ENCODE measurements at places on chromosomes 7 and 10. TPM values are rescaled to one million over a fixed set of nuclear protein-coding genes. Genes with fewer than 3 reads are reported as not detected.
A peak's percentile ranks its signal among the peaks of the same experiment; 100 is the strongest.

GRCh38 chr10:131112691-131113090 is 198.8 kb downstream of the TCERG1L start:
- H3K4me3 ChIP-seq: no peak overlapping the region
- no peaks in the 10 kb centered on the region for H3K36me3 ChIP-seq
- no peak overlapping the region for H3K27ac ChIP-seq
- DNase-seq: no peak

VWDE gene
- total RNA-seq: not detected

DNA sequence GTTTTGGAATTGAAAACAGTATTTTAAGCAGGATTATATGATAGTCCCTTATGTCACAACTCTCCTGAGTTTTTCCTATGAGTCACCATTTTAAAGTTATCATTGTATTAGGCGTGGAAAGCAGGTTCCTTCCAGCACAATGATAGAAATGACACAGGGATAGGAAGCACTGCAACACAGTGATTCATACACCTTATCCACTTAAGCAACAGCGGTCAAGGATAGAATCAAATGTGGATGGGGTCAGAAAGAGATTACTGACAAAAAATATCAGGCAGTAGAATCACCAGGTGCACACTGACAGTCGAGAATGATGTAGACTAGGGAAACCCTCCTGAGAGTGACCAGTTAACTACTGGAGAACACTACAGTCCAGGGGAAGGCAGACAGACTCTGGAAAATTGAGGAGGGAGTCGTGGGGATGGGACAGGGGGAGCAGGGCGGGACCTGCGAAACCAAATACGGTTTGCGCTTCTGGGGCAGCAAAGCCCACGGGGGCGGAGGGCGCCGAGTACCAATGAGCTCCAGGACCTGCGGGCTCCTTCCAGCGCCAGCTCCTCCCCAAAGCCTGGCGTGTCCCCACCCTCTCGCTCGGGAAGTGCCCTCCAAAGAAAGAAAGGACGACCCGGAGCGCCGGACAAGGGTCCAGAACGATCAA is 479 bp downstream of the PNPLA8 start:
- H3K27me3 ChIP-seq: no peaks in the 10 kb centered on the region
- H3K4me1 ChIP-seq: peaks cover 14% of the 10 kb centered on the region
- H3K4me3 ChIP-seq: peak overlapping the region; percentile 89
- peak overlapping the region; percentile 97 for H3K27ac ChIP-seq
- no peak for DNase-seq

IL6 gene
- total RNA-seq: 151 TPM

DNA sequence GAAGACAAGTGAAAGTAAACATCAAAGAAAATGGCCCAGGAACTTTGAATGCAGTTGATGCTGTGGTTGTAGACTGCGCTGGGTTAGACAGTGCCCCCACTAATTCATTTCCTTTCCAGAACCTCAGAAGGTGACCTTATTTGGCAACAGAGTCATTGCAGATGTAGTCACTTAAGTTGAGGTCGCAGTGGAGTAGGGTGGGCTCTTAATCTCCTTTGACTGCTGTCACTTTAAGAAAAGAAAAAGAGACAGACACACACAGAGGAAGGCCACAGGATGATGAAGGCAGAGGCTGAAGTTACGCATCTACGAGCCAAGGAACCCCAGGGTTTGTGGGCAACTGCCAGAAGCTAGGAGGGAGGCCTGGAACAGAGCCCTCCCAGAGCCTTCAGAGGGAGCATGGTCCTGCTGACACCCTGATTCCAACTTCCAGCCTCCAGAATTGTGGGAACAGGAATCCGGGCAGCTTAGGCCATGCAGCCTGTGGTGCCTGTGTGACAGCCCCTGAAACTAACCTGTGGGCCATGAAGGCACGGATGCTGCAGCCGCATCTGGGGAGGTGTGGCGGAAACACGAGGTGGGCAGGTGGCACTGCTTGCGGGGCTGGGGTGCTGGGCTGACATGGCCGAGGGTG is 107.6 kb downstream of the PRKAG2 start:
- no peaks in the 10 kb centered on the region for H3K27me3 ChIP-seq
- H3K4me1 ChIP-seq: no peaks in the 10 kb centered on the region
- no peak for DNase-seq
- no peak overlapping the region for H3K27ac ChIP-seq

DNA sequence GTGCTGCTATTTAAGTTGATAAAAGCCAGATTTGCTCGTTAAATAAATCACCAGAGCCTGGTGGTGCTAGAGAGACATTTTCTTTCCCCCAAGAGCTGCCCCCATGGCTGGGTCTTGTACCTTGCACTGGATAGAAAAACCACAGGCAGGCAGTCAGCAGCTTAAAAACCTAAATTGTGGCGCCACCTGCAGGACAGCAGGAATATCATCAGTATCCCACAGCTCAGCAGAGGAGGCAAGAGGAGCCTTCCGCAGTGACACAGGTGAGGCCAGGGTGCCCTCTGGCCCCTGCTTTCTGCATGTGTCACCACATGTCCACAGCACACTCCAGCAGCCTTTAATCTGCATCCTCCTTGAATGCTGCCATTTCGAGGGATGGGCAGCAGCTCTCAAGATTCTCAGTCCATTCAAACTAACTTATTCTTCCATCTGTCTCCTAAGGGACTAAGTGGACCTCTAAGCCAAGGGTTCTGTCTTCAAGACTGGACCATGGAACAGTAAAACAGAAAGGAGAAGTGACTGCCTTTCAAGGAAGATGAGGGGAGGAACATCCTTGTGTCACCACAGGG is 4.5 kb upstream of the PLXNA4 start:
- DNase-seq: no peak
- no peak overlapping the region for H3K4me3 ChIP-seq
- no peaks in the 10 kb centered on the region for H3K36me3 ChIP-seq
- no peaks in the 10 kb centered on the region for H3K4me1 ChIP-seq
- H3K27me3 ChIP-seq: no peaks in the 10 kb centered on the region
- no peak overlapping the region for H3K27ac ChIP-seq

GRCh38 chr7:156582591-156583123 is 57.9 kb upstream of the RNF32 start:
- no peaks in the 10 kb centered on the region for H3K27me3 ChIP-seq
- no peaks in the 10 kb centered on the region for H3K36me3 ChIP-seq
- H3K4me1 ChIP-seq: no peaks in the 10 kb centered on the region
- no peak overlapping the region for H3K4me3 ChIP-seq
- H3K27ac ChIP-seq: no peak overlapping the region

GRCh38 chr7:66013938-66014337 is 31.9 kb upstream of the GUSB start:
- no peak overlapping the region for H3K27ac ChIP-seq
- H3K4me1 ChIP-seq: no peaks in the 10 kb centered on the region
- no peaks in the 10 kb centered on the region for H3K27me3 ChIP-seq
- no peaks in the 10 kb centered on the region for H3K36me3 ChIP-seq
- DNase-seq: no peak
- no peak overlapping the region for H3K4me3 ChIP-seq

- H3K27ac ChIP-seq: no peak overlapping the region
- no peak overlapping the region for H3K4me3 ChIP-seq
- no peak for DNase-seq
- no peaks in the 10 kb centered on the region for H3K27me3 ChIP-seq
Measured at GRCh38 chr7:101956130-101956529, 138.7 kb downstream of the CUX1 start.

- H3K27me3 ChIP-seq: no peaks in the 10 kb centered on the region
- H3K4me1 ChIP-seq: peaks cover 41% of the 10 kb centered on the region
- H3K4me3 ChIP-seq: peak overlapping the region; percentile 97
Measured at GRCh38 chr7:98282703-98283102, 1.2 kb downstream of the BRI3 start.

DNA sequence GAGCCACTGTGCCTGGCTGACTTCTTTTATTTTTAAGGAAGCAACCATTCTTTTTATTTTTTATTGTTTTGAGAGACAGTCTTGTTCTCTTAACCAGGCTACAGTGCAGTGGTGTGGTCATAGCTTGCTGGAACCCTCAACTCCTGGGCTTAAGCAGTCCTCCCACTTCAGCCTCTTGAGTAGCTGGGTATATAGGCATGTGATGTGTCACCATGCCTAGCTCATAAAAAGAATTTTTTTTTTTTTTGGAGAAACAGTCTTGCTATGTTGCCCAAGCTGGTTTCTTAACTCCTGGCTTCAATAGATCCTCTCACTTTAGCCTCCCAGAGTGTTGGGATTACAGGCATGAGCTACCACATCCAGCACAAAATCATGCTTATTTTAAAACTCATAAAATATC is 5.8 kb downstream of the MCU start:
- no peaks in the 10 kb centered on the region for H3K36me3 ChIP-seq
- H3K4me3 ChIP-seq: no peak overlapping the region
- no peak for DNase-seq
- no peak overlapping the region for H3K27ac ChIP-seq
- no peaks in the 10 kb centered on the region for H3K27me3 ChIP-seq

- H3K27ac ChIP-seq: no peak overlapping the region
- no peaks in the 10 kb centered on the region for H3K27me3 ChIP-seq
Measured at GRCh38 chr7:115763347-115763746, 267.2 kb downstream of the TFEC start.

- no peaks in the 10 kb centered on the region for H3K36me3 ChIP-seq
- no peak for DNase-seq
- H3K27me3 ChIP-seq: no peaks in the 10 kb centered on the region
- H3K27ac ChIP-seq: no peak overlapping the region
- H3K4me1 ChIP-seq: no peaks in the 10 kb centered on the region
Measured at GRCh38 chr10:115937768-115938056, 335.3 kb downstream of the GFRA1 start.

DRGX gene
- total RNA-seq: not detected

- H3K4me3 ChIP-seq: peak overlapping the region; percentile 88
- peaks cover 34% of the 10 kb centered on the region for H3K4me1 ChIP-seq
- H3K36me3 ChIP-seq: no peaks in the 10 kb centered on the region
- no peaks in the 10 kb centered on the region for H3K27me3 ChIP-seq
- DNase-seq: no peak
Measured at GRCh38 chr7:99500637-99501009, 542 bp upstream of the ZNF394 start.

DNA sequence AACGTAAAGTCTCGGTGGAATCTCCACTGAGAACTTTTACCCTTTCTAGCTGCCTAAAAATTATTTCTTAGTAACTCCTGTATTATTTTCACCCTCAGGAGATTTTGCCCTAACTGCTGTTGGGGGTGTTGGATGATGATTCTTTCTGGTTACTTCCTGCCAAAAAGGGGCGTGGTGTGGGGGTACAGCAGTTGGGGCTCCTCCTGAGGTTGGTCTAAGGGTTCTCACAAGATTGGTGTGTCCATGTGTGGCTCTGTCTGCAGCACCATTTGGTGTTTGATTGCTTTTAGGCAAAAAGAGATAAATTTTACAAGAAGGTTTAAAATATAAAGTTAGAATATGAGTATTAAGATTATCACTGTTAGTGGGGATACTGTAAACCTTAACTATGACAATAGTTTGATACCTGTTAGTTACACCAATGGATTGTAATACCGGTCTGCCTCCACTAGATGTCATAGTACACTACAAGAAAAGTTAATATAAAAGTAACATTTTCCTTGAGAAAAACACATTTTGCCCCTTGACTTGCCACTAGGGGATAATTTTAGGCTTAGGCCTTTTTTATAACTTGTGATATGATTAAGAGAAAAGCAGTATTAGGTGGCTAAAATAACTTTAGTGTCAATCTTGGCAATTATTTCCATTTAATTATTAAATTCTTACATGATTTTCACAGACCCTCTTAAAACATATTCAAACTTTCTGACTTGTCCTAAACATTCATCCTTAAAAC is 928.7 kb downstream of the IPMK start:
- no peak overlapping the region for H3K4me3 ChIP-seq
- H3K4me1 ChIP-seq: no peaks in the 10 kb centered on the region
- DNase-seq: no peak

GRCh38 chr10:16847644-16848043 is 30.4 kb upstream of the RSU1 start:
- no peak for DNase-seq
- no peak overlapping the region for H3K4me3 ChIP-seq
- H3K4me1 ChIP-seq: peaks cover 8% of the 10 kb centered on the region
- H3K27ac ChIP-seq: no peak overlapping the region
- H3K27me3 ChIP-seq: no peaks in the 10 kb centered on the region

GRCh38 chr7:98802088-98802780 is 67.6 kb downstream of the TMEM130 start:
- peak overlapping the region; percentile 38 for H3K27ac ChIP-seq
- DNase-seq: peak; percentile 85
- no peaks in the 10 kb centered on the region for H3K27me3 ChIP-seq
- H3K4me3 ChIP-seq: no peak overlapping the region
- peaks cover 9% of the 10 kb centered on the region for H3K4me1 ChIP-seq
- no peaks in the 10 kb centered on the region for H3K36me3 ChIP-seq

Measured in thoracic aorta (tissue), 2 donors.